Pancreas (tissue), 10 donors: ENCODE measurements at places on chromosomes 16 and 17. TPM values are rescaled to one million over a fixed set of nuclear protein-coding genes. Genes with fewer than 3 reads are reported as not detected.
A peak's percentile ranks its signal among the peaks of the same experiment; 100 is the strongest.

The PLXDC1 gene
- 0.88 TPM for total RNA-seq

The C16orf54 gene
- total RNA-seq, result 1.0 TPM

The CD300H gene
- not detected for total RNA-seq

DNA sequence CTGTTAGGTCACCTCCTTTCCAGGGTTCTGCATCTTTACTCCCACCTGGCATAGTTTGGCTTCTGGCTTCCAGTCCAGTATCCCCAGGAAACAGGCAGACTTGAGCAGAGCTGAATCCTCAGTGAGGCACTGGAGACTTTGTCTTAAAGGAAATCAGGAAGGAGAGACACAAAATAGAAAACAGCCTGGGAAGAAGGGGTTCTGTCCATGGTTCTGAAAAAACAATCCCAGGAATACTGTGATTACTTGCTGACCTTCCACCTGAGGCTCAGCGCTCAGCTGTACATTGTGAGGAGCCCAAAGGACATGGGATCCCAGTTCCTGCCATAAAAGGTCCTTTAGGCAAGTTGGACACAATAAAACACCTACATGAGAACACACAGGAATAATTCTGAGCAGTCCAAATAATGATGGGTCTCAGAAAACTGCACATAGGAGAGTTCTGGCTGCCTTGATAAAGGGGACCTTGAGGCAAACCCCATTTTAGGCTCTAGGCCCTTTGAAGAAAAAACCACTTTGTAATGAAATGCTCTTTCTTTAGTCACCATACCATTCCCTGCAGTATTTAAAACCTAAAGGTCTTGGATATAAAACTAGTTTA is 81.4 kb upstream of the CRHR1 start:
- no peak for DNase-seq

The LRRC37A gene
- 2.4 TPM for total RNA-seq

DNA sequence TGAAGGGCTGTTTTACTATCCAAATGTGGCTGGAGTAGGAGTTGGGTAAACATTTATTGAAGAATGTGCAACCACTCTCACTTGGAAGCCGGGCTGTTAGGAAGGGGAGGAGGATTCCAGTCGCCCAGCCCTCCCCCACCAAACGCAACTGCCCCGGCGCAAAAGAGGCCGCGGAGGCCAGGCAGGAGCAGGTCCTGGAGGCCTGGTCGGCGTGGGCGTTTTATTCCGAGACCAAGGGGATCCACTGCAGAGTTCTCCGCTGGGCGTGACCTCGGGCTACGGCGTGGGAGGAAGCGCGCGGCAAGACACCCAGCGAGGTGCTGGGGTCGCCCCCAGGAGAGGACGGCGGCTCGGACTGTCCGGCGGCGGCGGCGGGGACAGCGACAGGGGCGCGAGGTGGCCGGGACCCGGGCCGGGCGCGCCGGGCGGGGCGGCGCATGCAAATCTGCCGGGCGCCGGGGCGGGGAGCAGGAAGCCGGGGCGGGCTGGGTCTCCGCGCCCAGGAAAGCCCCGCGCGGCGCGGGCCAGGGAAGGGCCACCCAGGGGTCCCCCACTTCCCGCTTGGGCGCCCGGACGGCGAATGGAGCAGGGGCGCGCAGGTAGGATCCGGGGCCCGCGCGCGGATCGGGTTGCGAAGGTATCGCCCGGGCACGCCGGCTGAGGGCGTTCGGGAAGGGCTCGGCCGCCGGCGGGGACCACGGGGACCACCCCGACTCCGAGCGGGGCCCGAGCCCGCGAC is at the start of gene IL4R:
Gene IL4R (plus strand): TSS at position 553 of the 739 bp plus-strand sequence. CDS start 26,230 bp downstream, outside the sequence.
- DNase-seq, result peak; percentile 88

- no peak for DNase-seq
Measured at GRCh38 chr17:4332296-4332970, 34.0 kb downstream of the UBE2G1 start.

DNA sequence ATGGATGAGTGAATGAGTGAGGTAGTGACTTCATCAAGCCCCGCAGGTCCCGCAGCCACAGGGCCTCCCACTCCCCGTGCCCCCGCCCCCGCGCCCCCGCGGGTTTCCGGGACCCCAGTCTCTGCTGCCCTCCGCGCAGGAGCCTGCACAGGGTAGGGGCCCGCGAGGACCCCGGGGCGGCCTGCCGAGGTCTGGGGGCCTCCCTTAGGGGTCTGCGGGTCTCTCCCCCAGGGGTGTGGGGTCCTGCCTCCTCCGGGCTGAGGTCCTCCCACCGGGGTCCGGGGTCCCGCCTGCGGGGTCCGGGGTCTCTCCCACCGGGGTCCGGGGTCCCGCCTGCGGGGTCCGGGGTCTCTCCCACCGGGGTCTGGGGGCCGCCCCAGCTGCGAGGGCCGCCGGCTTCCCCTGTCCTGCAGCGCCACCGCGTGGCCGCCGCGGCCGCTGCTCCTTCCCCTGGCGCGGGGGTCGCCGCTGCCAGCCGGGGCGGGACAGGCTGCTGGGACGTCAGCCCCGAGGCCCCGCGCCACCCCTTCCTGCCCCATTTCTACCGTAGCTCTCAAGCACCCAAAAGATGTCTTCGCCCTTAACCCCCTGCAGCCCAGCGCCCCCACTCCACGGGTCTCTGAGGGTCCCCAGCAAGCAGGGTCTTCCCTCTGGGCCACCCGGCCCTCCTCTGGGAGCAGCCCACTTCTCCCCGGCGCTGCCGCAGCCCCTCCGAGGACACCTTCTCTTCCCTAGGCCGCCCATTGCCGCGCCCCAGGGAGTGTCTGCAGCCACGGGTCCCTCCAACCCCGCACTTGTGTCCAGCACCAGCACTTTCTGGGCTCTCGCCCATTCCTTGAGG is 10.4 kb upstream of the CHMP6 start:
- DNase-seq, result peak; percentile 77

DNA sequence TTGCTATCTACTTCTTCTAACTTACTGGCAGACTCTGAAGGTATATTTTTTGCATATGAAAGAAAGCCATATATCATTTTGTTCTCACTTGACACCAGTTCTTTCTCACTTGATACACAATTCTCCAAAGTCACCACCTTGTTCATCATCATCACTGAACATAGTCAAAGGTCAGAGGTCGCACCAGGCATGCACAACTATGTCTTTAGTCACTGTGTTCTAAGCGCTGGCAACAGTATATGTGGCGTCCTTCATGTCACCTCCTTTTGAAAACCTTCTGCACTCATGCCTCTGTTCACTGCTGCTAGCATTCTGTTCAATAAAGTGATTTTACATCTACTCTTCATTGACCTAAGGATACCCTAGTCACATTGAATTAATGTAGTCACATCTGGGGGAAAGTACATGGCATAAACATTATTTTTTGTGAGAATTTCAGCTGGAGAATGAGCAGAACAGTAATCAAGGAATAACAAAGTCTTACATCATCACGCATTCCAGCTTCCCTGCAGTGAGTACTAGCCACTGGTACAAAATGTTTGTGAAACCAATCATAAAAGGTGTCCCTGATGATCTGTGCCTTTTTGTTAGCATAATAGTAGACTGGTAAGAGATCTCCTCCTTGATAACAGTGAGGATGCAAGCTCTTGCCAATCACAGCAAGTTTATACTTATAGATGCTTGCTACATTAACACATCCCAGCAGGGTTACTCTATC is 20.5 kb upstream of the TBX4 start:
- DNase-seq, result no peak

The CISD3 gene
- total RNA-seq, result 35.5 TPM

DNA sequence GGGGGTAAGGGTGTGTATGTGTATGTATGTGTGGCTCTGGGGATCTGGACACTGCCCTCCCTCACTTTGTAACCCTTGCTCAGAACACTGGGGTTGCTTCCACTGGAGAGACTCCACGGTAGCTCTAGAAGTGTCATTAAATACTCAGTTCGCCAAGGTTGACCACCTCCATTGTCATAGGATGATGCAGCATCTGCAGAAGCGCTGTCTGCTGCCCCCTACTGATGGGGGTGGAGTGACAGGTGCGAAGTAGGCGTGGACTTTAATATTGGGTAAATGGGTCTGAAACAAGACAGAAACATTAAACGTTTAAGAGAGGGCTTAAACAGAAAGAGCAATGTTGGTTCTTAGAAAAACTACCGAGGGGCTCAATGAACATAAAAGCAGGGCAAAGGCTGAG is 35.5 kb upstream of the STAC2 start:
- no peak for DNase-seq

- DNase-seq, result no peak
Measured at GRCh38 chr17:64067657-64068056, 47.2 kb upstream of the ICAM2 start.

The LRRC46 gene
- total RNA-seq, result 0.34 TPM

The HES7 gene
- total RNA-seq, result not detected

The NTN1 gene
- total RNA-seq, result 2.9 TPM

The ASGR2 gene
- 0.63 TPM for total RNA-seq

DNA sequence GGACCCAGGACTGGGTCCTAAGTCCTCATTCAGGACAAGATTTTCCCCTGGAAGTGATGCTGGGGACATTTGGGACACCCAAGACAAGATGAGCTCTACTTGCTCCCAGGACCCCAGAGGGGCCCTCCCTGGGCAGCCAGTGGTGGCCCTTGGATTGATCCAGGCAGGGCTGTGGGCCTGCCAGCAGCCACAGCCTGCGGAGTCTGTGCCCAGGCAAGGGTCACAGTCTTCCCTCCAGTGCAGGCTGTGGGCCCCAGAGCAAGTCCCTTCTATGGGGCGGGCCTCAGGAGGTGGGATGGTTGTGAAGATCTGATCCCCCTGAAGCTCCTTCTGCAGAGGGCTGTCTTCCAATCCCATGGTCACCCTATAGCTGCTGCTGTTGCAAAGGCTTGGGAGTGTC is 12.6 kb downstream of the CA7 start:
- no peak for DNase-seq

- no peak for DNase-seq
Measured at GRCh38 chr16:1859650-1860049, 12.3 kb downstream of the MEIOB start.

The GAS2L2 gene
- total RNA-seq, result 0.05 TPM

The LLGL1 gene
- total RNA-seq, result 8.4 TPM

GRCh38 chr17:75617675-75618074 is 15.6 kb upstream of the SMIM5 start:
- DNase-seq, result no peak

The SALL1 gene
- total RNA-seq, result 1.0 TPM
